Motor neuron (in vitro differentiated cells): ENCODE measurements at places on chromosomes 12 and 14. TPM values are rescaled to one million over a fixed set of nuclear protein-coding genes. Genes with fewer than 3 reads are reported as not detected.

DNA sequence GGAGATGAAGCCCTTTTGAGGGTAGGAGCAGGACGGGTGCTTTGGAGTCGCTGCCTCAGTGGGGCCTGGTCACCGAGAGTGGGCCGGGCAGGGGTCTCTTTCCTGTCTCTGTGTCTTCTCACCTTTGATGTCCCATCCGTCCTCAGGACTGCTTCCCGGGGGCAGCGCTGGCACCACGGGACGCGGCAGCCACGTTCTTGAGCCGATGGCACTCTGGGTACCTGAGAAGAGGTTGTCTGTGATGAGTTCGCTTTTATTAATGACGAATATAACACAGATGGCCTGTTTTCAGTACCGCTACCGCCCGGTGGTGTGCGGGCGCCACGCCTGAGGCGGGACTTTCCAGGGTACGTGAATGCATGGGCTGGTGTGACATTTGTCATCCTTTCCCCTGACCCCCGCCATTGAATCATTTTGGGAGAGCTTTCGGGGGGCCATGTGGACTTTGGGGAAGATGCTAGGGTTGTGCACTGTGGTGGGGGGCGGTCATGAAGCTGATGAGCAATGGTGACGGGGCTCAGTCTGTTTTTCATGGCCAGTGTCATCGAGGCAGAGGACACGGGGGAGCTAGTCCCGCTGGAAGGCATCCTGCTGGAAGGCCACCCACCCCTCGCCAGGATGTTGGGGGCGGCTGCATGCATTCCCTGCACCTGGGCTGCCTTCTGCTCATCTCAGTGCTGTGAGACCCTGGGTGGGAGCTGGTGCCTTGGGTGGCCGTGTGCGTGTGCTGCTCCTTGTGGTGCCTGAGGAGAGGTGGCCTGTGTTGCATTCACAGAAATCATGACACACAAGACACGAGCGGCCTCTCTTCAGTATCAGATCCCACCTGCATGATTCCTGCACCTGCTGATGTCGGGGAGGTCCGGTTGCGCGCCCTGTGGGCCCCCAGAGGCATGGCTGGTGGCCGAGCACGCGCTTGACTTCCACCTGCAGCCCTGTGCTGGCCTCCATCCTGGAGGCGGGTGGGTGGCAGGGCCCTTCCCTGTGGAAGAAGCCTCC lies 162.5 kb upstream of the RTL1 start:
- no peak for ATAC-seq

DNA sequence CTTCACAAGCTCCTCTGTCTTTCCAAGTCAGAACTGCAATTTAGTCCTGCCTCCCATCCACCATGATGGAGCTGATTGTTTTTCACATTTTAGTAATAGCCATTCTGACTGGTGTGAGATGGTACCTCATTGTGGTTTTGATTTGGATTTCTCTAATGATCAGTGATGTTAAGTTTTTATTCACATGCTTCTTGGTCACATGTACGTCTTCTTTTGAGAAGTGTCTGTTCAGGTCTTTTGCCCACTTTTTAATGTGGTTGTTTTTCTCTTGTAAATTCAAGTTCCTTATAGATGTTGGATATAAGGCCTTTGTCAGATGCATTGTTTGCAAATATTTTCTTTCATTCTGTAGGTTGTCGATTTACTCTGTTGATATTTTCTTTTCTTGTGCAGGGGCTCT lies 4.1 kb upstream of the TAS2R14 start:
- ATAC-seq, result no peak

- no peak for ATAC-seq
Observed at GRCh38 chr12:75782069-75782581, 249.5 kb downstream of the PHLDA1 start.

DNA sequence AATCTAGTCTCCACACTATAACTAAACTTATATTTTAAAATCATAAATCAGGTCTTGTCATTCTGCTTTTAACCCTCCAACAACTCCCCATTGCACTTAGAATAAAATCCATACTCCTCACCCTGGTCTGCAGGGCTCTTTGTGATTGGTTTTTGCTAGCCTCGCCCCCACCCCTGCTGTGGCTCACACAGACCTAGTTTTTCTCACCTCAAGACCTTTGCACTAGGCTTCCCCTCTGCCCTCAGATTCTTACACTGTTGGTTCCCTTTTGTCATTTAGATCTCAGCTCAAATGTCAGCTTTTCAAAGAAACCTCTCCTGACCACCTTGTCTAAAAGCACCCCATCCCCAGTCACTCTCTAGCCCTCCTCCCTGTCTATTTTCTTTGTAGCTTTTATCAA lies 10.7 kb upstream of the LHX5 start:
- no peak for ATAC-seq

- ATAC-seq, result no peak
Observed at GRCh38 chr12:21710958-21711775, 53.5 kb upstream of the LDHB start.

DNA sequence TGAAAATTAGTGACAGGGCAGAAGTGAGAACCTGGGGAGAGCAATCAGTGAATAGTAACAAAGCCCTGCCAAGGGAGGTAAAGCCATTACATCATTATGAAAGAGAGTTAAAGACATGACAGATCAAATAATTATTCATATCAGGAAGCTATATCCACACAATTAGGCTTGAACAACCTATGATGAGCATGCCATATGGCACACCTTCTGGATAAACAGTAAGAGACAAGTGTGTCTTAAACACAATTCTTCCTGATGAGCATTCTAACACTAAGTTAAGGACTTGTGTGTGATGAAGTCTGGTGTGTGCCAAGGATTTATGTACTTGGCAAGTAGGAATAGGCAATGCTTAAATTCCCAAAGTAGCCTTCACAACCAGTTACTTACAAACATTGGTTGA lies 76.1 kb downstream of the GALNT4 start:
- ATAC-seq, result no peak

DNA sequence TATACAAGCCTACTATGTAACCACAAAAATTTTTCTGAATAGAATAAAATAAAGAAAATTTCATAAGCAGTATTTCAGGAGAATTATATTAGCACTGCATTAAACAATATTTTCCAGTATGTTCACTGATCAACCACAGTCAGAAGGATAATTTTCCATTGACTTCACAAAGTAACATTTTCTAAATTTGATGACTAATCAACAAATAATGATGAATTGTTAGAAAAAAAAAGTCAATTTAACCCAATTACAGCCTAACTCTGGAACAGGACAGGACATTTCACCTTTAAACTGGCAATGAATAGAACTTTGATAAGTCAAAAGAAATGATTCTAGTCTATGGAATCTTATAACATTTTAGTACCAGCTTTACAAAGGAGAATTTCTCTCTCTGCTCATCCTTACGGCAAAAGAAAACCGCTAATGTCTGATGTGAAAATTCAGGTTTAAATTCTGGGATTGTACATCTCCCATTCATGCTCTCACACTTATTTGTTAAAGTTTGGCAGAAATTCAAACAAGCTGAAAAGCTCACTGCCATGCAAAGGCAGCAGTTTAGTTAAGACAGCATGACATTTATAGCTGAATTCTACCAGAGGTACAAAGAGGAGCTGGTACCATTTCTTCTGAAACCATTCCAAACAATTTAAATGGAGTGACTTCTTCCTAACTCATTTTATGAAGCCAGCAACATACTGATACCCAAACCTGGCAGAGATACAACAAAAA lies 84.5 kb downstream of the MDGA2 start:
- ATAC-seq, result no peak

DNA sequence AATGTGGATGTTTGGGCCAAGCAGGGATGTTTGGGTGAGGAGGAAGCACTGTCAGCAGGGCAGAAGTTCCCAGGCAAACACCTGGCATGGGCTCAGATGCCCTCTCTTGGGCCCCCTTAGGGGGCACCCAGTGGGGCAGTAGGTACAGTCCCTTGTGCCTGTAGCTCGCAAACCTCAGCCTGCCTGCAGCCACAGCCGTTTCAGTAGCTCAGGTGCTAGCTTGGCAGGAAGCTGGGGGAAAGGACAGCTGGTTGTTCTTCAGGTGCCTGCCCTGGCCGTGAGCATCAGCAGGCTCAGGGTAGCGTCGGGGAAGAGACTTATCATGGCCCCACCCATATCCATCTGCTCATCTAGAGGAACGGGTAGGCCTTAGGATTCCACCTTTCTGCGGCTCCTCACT lies 67.5 kb downstream of the B4GALNT3 start:
- no peak for ATAC-seq

- ATAC-seq, result peak; percentile 89
Observed at GRCh38 chr12:57135527-57136326, 7.4 kb downstream of the LRP1 start.

DNA sequence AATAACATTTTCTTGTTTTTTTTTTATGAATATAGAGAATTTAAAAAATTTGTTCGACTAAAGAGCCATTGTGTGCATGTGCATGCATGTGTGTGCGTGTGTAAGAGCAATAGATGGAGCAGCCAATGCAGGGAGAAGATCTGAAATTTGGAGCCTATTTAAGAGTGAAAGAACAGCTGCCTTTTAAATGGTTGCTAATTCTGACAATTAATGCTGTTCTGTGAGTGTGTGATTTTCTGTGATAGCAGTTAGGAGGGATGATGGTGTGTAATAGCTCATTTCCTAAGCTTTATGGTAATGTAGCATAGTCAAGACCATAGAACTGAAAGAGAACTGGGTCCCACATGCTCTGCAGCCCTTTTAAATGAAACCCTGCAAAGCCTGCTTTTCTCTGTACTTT lies 137.9 kb downstream of the NRXN3 start:
- no peak for ATAC-seq

GRCh38 chr12:12774791-12775190 lies 10.7 kb upstream of the APOLD1 start:
- ATAC-seq, result no peak

DNA sequence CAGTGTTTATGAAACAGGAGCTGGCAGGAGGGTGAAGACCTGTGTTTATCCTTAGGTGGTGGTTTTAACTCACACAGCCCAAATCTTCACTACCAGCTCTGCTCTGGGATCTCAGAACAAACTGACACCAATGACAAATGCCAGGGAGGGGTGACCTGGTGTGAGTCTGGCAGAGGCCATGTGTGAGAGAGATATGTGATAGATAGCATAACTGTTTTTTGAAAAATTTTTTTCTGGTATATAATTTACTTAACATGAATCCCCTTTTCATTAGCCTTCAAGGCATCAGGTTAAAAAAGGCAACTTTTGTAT lies 51.5 kb downstream of the SLC38A4 start:
- no peak for ATAC-seq

DNA sequence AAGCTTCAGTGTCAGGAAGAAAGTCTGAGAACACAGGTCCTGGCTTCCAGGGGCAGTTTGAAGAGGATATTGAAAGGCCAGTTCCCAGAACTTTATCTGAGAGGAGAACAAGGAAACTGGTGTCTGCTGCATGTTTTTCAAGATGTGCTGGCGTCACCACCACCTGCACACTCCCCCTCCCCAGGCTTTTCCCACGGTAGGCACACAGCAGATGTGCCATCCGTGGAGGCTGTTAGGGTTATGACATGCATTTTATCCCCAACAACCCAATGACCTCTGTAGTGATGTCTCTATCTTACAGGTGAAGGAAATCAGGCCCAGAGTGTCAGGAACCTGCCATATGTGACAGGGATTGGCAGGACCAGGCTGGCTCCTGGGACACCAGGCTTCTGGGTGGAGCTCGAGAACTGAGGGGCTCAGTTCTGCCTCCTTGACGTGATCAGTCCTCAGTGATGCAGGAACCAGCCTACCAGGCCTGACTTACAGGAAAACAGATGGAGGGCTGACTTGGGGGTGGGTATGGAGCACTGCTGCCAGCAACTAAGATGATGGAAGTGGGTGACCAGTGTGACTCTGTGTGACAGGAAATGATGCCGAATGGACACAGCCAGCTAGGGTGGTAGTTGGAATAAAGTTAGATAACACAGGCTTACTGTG lies 16.8 kb downstream of the SLC25A47 start:
- ATAC-seq, result peak; percentile 2

- no peak for ATAC-seq
Observed at GRCh38 chr14:104507443-104507842, 72.1 kb upstream of the C14orf180 start.

DNA sequence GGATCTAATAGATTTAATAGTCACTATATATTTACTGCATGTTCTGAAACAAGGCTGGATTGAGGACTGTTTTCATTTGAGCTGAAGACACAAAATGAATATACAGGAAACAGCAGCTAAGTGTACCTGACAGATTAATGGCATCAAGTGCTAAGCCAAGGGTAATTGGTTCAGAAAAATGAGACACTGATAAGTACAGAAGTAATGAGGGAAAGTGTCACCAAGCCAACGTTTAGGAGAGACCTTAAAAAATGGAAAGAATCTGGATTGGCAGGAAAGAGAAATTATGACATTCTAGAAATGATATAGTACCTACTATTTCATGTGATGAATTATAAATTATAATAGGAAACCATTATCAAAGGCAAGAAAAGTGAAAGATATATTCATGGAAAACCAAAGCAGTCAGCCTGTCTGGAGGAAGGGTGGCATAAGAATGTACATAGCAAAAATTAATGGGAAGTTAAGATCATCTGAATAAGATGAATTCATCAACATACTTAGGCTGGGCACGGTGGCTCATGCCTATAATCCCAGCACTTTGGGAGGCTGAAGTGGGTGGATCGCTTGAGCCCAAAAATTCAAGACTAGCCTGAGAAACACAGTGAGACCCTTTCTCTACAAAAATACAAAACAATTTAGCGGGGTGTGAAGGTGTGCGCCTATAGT lies 21.0 kb upstream of the DUSP16 start:
- no peak for ATAC-seq

DNA sequence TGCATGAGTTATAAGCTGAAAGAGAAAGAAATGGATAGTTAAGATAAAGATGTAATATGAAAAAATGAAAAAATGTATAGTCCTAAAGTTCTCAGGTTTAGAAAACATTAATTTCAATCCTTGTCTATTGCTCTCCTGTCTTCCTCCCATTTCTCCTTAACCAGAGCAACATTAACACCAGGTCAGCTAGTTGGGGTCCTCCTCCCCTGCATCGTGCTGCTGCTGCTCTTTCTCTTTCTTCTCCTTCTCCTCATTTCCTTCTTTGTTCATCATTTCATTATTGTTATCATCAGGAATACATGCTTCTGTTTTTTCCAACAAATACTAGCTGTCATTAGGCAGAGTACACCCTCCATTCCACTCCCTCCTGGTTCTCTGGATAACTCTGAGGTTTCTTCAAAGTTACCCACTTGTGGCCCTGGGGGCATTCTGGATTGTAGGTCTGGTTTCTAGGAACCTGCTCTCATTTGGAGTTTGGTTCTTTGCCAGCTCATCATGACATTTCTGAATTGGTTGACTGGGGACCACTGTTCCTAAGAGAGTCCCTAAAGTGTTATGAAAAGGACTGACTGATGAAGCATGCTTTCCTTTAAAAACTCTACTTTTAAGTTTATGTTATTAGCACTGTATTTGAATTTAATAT lies 17.0 kb downstream of the ACSS3 start:
- ATAC-seq, result no peak

GRCh38 chr14:104879983-104880565 lies 15.0 kb downstream of the CEP170B start:
- ATAC-seq, result no peak

Gene IKZF4
- total RNA-seq, result 8.4 and 9.9 TPM in 2 replicates

Gene TMEM63C
- total RNA-seq, result 3.2 and 3.5 TPM in 2 replicates

Gene NEUROD4
- 0.10 and 0.11 TPM in 2 replicates for total RNA-seq
